ENCODE measurements at places on chromosomes 5 and 9.

DNA sequence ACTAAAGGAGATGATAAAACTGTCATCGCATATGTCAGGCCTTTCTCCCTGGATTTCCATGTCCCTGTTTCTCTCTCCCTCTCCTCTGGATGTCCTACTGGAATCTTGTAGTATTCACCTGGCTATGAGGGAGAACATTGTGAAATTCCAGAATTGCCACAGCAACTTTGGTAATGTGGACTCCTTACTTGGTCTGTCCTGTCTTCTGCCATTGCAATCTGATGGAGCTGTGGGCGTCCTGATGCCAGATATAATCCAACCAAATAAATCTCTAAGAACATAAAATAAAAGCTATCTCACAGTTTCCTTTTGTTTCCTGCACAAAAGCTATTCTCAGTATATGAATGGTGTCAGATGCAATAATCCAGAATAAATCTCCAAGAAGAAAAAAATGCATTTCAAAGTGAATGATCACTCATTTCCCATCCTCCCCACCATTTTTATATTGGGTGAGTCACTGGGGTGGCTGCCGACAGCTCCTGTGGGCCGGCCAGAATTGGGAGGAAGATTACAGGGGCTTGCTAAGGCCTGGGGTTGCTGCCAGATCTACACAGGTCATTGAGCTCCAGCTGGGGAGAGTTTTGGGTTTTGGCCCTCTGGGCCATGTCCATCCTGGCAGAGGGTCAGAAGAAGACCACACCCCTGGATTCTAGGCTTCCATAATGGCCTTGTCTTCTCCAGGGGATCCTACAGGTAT, 160.7 kb upstream of the PITX1 start:
- DNase-seq, result no peak

DNA sequence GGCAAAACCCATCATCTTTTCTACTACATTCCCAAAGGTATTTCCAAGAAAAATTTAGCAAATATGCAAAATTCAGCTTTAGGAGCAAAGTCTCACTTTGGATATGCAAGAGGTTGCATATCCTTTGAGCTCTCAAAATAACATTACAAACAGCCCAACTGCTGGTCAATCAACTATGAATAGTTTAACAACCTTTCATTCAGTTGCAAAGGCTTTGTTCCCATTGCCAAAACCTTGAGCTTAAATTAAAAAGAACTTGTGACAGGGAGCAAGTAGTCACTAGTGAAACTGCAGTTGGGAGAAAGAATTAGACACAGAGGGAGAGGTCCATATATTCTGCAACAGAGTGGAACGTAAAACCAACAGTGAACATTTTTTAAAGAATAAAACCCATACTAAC, 8.8 kb downstream of the ZNF608 start:
- no peak for DNase-seq

DNA sequence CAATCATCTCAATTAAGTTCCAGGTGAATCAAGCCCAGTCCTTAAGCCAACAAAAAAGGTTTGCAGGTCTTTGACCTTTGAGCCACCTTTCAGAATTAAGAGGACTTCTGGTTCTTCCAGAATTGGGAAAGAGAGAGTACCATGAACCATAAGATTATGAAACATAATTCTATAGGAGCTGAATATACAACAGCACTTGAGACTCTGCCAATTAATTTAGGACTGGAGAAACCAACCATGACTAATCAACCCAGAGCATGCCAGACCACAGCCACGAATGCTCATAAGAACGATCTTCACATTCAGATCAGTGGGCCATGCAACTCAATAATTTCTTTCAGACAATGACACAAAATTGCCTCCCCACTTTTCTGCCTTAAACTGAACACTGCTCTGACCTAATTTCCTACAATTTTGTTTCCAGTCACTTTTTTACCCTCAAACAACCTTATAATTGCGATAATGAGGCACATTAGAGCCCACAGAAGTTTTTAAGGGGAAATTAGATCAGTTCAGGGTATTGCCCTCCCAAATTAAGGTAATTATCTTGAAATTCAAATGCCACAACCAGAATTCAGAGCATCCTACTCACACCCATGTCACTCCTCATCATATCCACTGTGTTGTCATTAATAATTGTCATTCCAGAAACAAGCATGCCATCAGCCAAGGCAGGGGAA, 213.4 kb downstream of the ATPSCKMT start:
- no peak for DNase-seq

DNA sequence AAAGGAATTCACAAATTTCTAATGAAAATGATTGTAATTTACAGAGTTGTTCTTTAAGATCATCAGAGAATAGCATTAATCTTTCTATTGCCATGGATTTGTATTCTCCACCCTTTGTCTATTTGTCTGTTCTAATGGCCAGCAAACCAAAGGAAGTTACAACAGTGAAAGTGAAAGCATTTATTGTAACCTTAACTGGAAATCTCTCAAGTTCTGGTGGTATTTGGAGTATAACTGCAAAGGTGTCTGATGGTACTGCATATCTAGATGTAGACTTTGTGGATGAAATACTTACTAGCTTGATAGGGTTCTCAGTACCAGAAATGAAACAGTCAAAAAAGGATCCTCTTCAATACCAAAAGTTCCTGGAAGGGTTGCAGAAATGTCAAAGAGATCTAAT, 21.7 kb downstream of the RMI1 start:
- DNase-seq, result no peak

DNA sequence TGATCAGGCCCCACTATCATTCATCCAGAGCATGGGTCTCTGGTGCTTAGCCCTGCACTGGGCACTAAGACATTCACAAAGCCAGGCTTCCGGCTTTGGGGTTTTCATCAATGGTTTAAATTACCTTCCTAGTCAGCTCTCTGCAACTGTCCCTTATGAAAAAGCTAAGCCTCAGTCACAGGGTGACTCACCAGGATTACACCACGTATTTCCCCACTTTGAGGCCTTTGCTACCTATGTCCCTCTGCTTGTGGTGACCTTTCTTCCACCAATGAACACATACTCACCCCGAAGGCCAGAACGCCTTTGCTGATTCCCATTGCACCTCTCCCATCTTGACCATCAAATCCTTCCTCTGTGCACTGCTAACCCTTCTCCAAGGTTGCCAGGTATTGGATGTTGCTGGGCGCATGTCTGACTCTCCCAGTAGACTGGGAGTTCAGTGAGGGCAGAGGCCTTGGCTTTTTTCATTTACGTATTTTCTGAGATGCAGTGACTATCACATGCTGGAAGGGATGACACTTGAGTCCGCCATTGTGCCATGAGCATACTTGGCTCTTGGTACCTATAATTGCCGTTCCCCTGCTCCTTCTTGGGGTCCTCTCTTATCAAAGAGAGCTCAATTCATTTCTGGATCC, 58.7 kb upstream of the TNFSF8 start:
- peak; percentile 16 for DNase-seq

DNA sequence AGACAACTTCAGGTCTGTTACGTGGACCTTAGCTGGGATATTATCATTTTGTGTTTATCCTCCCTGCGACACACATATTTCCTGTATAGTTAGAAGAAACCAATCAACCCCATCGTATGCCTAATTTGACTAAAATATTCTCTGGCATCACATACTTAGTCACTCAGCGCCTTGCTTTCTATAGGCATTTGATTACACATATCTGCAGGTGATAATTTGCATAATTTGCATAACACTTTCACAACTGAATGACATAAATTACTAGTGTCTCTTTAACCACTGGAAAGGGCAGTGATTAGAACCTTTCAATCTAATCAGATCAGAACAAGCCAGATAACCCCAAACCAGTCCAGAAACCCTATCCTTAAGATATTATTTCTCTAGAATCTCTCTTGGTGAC, 390.2 kb downstream of the TLR4 start:
- DNase-seq, result no peak

- no peak for DNase-seq
Observed at GRCh38 chr9:101226803-101227202, 158.0 kb downstream of the BAAT start.
